ENCODE measurements at places on chromosomes 1 and 21.

GRCh38 chr1:186195377-186195931, 179.6 kb downstream of the TPR start:
- DNase-seq = no peak

DNA sequence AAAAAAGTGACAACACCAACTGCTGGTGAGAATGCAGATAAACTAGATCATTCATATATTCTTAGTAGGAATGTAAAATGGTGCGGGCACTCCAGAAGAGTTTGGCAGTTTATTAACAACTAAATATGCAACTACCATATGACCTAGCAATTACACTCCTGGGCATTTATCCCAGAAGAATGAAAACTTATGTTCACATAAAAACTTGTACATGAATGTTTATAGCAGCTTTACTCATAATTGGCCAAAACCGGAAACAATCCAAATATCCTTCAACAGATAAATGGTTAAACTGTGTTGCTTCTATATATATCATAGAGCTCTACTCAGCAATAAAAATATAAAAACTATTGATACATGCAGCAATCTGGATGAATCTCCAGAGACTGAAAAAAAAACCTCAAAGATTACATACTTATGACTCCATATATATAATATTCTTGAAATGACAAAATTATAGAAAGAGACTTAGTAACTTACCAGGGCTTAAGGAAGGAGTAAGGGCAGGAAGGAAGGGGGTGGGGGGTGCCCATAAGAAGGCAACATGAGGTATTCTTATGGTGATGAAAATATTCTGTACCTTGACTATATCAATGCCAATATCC, 99.9 kb downstream of the KCNH1 start:
- DNase-seq = no peak

DNA sequence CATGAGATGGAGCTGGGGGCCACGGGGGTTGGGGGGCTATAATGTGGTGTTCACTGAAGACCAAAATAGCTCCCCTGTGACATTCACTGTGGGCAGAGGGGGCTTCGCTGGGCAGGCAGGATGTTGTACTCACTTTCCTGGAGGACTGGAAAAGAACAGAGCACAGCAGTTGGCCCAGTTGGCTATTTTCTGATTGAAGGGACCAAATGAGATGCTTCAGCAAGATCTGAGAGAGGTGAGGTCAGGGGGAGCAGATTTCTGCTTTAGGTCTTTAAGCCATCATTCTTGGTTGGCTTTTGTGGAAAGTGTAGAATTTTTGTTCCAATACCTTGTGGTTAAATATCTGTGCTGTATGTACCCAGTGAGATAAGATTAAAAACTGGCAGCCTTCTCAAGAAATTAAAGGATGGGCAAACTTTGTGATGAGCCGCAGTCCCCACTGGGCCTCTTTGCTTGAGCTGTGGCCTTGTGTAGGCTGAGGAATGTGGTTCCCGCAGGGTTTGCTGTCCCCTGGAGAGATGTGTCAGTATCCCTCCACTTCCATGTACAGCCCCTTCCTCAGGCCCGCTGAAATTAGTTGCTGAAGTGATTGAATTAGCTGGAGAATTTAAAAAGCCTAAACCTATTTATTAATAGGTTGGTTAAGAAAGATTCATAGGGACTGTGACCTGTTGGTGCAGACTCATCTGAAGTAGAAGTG, 80.7 kb downstream of the ATP5PO start:
- DNase-seq = no peak

DNA sequence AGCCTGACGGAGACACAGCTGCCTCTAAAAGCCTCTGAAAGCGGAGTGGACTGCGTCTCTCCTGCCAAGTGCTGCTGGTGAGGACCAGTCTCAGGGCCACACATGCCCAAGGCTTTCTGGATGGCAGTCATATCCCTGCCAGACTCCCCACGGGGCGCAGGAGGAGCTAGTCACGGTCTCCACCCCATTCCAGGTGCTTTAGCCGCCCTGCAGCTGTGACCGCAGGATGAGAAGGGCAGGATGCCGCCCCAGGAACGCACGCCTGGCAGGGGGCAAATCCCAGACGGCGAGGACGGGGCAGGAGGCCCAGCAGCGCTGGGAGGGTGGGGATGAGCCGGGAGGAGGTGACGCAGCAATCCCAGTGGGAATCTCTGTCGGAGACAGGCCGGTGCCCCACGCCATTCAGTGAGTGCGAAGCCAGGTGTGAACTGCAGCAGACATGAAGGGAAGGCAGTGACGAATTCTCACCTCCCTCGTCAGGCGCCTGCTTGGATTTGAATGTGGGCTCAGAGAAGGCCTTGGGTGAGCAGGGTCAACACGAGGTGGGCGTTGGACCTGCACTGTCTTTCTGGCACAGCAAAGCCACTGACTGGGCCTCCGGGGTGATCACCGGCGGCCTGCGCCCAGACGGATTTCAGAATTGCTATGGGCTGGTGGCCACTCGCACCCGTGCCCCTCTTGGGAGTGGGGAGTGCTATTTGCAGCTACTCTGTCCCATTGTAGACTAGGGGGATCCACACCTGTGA, 38.5 kb upstream of the SLC19A1 start:
- no peak for DNase-seq

- no peak for DNase-seq
Observed at GRCh38 chr1:114097109-114097508, 56.6 kb downstream of the SYT6 start.

GRCh38 chr1:183578856-183579255, 11.4 kb downstream of the NCF2 start:
- no peak for DNase-seq

GRCh38 chr1:234722270-234722704, 112.3 kb upstream of the IRF2BP2 start:
- no peak for DNase-seq

DNA sequence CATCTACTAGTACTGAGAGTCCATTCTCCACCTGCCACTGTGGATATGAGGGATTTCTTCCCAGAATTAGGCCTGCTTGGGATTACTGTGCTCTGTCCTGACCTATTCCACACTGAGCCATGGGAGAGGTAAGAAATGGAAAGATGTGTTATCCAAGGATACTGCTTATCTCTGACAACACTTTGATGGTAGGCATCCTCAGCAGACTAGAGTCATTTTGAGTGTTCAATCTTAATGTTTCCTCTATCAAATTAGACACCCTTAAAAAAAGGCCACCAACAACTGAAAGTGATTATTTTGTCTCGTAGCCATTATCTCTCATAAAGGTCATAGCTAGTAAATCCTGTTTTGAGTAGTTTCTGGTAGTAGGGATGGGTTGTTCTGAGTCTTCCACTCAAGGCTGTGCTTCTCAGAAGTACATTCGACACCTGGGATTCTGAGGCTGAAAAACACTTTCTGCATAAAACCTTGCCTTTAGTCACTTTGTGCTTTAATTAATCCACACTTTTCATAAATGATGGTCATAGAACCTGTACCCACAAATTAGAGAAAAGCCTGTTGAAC, 8.8 kb downstream of the ATPAF1 start:
- DNase-seq = no peak

DNA sequence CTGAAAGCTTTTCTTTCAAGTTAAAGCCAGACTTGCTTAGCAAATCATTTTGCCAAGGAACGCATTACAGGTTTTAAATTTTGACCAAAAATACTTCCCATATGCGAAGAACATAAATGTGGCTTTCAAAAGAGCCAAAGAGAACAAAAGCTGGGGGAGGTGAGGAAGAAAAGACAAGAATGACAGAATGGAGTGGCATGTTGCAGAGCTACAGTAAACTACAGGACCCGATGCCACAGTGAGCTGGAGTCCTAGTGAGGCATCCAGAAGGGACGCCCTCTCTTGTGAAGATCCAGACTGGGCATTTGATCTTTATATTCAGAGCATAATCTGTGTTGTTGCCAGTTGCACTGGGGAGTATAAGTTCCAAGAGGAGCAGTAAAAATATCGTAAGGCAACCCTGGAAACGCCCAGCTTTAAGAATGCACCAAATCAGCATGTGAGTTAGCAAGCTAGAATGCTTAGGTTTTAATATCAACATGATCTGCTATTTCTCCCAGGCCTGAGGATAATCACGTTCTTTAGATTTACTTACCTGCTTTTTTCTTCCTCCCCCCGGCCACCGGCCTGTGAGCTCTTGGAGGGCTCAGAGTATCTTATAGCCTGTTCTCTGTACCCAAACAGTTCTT, 48.4 kb upstream of the HOOK1 start:
- no peak for DNase-seq

- no peak for DNase-seq
Observed at GRCh38 chr1:101379950-101380349, 143.1 kb downstream of the S1PR1 start.

- no peak for DNase-seq
Observed at GRCh38 chr1:6588128-6588892, 8.5 kb downstream of the ZBTB48 start.

GRCh38 chr21:44006656-44007055, 5.5 kb upstream of the TRAPPC10 start:
- no peak for DNase-seq

- DNase-seq = no peak
Observed at GRCh38 chr1:22325531-22326371, 125.9 kb upstream of the ZBTB40 start.

DNA sequence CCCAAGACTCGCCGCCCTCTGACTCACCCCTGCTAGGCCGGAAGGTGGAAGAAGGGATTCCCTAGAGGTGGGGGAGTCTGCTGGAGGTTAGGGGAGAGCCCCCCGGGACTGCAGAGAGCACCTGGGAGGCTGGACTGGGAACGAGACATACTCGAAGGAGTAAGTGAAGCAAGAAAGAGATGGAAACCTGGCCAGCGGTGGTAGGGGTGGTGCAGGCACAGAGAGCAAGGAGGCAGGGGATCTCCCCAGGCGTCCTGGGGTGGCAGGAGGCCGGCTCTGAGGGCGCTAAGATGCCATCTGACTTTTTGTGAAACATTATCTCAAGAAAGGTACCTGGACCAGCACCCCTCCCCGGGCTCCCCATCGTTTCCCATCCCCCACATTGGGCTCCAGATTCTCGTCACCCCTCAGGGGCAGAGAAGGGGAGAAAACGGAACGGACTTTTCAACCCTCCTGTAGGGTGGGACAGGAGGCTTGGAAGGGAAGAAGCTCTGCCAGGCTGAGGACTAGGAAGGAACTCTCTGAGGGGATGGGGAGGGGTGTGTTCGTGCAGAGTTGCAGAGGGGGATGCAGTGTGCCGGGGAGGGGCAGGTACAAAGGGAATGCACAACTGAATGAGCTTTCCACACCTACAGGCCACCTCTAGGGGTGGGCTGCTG, 708 bp downstream of the CHRNB2 start:
- DNase-seq = no peak

DNA sequence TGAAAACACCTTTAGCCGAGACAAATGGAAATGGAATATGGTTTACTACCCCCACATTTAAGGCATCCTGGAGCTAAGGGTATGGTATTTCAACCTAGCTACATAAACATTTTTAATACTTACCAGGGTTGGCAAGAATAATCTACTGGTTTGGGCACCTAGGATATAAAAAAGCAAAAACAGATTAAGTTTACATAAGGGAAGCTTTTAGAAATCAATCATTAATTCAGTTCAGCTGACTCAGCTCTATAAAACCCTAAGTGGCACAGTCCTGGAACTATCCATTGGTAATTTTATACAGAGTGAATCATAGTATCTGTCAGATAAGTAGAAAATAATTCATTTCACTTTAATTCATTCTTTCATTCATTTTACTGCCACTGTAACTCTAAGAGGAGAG, 355.2 kb downstream of the VAV3 start:
- no peak for DNase-seq

DNA sequence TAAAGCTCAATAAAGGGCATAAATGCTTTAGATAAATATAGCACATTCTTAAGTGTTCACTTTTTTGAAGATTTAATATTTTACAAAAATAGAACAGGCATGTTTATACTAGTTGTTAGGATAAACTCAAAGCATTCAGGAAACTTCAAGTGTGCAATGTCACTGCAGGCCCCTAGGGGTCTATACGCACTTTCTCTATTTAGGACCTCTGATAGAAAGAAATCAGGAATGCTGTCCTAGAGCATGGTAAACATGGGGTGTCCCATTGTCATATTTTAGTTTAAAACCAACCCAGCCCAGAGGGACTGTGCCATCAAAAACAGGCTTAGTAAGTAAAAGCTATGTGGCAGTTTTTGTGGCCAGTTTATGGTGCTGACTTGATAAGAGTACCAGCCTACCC, 102.2 kb downstream of the BARHL2 start:
- no peak for DNase-seq

DNA sequence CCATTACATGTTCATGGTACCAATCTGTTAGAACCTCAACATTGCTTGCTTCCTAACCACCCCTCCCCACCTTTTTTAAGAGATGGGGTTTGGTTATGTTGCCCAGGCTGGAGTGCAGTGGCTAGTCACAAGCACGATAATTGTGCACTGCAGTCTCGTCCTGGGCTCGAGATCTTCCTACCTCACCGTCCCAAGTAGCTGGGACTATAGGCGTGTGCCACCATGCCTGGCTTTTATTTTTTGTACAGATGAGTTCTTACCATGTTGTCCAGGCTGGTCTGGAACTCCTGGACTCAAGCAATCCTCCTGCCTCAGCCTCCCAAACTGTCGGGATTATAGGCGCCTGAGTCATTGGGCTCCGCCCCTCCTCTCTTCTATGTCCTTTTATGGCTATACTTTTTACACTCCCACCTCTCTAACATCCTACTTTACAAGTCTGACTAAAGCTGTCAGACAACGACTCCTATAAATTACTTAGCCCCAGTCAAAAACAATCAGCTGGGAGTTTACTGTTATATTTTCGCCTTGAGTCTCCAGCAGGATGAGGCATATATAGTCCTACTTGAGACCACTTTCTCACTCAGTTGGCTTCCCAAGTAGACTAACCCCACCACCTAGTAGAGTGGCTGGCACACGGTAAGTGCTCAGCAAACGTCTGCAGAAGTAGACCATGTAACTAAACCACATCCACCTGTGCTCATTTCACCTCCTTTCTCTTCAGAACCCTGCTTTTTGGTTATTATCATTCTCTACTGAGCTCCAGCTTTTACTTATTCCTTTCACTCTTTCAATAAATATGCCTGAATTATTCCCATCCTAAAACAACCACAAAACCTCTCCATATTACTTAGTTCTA, 13.8 kb downstream of the ENSA start:
- no peak for DNase-seq

DNA sequence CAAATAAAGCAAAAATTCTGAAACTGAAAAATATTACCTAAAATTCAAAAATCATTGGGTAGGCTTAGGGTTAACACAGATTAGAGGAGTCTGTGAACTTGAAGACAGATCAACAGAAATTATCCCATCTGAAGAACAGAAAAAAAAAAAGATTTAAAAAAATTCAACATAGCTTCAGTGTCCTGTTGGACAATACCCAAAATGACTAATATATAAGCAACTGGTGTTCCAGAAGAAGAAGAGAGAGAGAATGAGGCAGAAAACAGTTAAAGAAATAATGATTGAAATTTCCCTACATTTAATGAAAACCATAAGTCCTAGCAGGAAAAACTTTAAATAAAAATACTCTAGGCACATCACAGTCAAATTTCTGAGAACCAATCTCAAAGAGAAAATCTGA, 31.5 kb downstream of the TMCO1 start:
- DNase-seq = no peak

- no peak for DNase-seq
Observed at GRCh38 chr21:37546949-37547614, 180.5 kb downstream of the DYRK1A start.

DNA sequence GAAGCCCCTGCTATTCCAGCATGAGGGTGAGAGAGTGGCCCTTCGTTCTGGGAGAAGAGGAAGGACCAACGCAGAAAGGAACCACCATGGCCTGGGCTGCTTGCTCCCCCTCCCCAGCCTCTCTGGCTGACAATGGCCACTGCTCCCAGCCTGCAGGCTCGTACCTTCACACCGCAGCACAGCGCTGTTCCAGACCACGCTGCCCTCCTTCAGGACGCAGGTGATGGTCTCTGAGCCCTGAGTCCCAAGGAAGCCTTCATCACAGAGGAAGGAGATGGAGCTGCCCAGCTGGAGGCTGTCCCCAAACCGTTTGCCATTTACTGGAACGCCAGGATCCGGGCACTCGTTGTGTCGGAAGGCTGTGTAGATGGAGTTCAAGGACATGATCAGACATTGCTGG, 124.9 kb upstream of the HMGB4 start:
- no peak for DNase-seq
